ENCODE measurements at places on chromosomes 5 and 9.

GRCh38 chr5:37477426-37477825 lies 98.3 kb downstream of the WDR70 start:
- no peak for DNase-seq

DNA sequence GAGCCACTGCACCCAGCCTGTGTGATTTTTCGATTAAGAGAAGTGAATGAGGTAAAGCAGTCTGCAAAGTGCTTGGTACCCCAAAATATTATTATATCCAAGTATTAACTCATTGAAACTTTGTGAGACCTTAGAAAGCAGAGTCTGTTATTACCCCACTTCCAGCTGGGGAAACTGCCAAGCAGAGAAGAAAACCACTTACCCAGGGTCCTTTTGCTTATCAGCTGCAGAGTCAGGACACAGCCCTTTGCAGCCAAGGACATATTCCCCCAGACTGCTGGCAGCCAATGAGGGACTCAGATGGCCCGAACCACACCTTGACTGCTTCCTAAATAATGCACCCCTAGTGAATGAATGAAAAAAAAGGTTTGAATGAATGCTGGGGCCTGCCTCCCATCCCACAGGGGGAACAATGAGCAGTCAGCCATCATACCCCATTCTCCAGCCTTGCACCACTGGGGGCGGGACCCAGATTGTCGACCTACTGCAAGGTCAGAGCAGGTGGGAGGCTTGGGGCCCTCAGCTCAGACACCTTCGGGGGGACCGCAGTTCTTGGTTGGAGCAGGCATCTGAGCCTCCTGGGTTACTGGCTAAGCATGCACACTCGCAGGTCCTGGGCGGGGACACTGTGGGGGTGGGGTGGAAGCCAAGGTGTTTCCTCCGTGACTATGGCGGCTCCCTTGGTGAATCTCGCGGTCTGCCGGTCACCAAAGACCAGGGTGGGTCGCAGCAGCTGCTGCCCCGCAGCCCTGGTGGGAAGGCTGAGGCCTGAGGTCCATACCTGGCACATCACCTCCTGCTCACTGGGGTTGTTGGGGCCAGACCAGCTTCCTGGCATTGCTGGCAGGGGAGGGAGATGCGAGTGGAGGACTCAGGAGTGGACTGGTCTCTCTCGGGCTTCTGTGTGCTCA lies 29.7 kb downstream of the PRRT1B start:
- no peak for DNase-seq

- DNase-seq = peak; percentile 50
Observed at GRCh38 chr5:124963236-124963919, 216.9 kb upstream of the ZNF608 start.

- peak; percentile 58 for DNase-seq
Observed at GRCh38 chr9:114117996-114118830, 19.1 kb upstream of the KIF12 start.

DNA sequence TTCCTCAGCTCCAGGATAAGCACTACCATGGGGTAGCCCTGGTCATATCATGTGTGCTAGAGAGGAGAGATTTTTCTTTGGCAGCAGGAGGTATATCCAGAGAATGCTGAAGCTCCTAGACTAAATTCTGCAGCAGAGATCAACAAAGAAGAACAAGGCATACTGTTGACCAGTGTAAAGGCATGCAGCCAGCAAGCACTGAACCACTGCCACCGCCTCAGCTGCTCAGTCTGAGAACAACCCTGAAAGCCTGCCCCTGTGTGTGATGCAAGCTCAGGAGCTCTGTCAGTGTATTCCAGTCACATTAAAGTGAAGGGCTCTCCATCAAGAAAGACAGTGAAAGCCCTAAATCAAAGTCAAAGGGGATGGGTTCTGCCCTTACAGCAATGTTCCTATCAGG lies 439.5 kb upstream of the CD180 start:
- no peak for DNase-seq

DNA sequence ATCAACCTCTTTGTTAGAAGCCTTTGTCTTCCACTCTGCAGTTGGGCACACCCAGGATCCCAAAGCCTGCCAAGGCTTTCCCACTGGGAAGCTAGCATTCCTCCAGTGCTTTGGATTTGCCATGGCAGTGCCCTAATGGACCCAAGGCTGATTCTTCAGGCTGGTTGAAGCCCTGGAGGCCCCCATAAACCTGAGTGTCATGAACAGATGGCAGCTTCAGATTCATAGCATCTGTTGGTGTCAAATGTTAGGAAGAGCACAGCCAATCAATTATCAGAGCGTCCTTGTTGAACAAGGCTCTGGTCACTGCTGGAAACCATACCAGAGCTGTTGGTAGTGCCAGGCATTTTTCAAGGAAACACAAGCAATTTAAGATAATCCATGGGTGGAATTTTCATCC lies 241.1 kb upstream of the KLF4 start:
- no peak for DNase-seq

DNA sequence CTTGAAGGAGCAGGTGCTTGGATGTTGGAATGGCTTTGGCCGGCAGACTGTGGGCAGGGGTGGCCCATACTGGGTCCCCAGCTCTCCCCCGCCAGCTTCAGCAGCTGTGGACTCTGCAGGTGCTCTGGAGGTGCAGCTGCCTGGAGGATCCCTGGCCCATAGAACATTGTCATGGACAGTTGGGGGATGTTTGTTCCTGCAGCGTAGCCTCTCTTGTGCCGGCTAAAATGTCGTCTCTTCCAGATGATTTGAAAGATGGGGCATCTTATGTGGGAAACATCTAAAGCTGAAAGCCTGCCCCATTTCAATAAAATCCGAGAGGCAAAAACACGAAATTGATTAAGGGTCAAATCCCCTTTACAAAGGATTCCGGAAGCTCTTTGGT lies 13.5 kb upstream of the SLC6A19 start:
- DNase-seq = no peak
